ENCODE measurements at places on chromosomes 11 and 22. TPM values are rescaled to one million over a fixed set of nuclear protein-coding genes. Genes with fewer than 3 reads are reported as not detected.

The CABP4 gene
- total RNA-seq, result 2.2 TPM

The SLC22A8 gene
- total RNA-seq, result not detected

DNA sequence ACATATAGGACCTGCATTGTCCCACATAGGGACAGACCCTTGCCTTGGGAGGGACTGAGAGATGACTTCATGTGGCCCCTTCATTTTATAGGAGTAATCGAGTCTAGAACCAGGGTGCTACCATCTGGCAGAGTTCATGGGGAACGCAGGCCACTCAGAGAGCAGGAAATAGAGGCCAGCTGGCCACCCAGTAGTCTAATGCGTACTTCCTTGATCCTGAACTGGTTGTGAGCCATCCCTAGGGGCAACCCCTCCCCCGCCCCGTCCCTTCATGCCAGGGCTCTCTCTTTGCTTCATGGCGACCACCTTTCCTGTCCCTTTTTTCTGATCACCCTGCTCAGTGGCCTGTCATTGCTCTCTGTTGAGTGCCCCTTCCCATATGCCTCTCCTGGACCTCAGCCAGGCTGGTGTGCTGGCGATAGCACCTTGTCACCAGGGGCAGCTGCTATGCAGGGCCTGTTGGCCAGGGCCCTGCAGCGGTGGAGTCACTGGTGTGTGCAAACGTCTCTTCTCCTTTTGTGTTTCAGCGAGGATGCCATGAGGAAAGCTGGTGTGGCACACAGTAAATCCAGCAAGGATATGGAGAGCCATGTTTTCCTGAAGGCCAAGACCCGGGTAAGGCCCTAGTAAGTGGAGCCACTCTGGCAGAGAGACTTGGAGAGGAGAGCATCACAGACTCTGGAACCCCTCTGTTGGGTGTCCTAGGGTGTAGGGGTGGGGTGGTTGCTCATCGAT, 29.3 kb downstream of the MED15 start:
- no peaks in the 10 kb centered on the region for H3K27me3 ChIP-seq
- no peak overlapping the region for H3K27ac ChIP-seq
- H3K4me1 ChIP-seq, result peaks cover 25% of the 10 kb centered on the region
- H3K36me3 ChIP-seq, result peaks cover 14% of the 10 kb centered on the region
- no peak for DNase-seq

GRCh38 chr22:31615940-31616314, 46.1 kb downstream of the PISD start:
- H3K27me3 ChIP-seq, result no peaks in the 10 kb centered on the region
- H3K36me3 ChIP-seq, result peaks cover 53% of the 10 kb centered on the region
- peak overlapping the region; percentile 41 for H3K27ac ChIP-seq
- no peak overlapping the region for H3K4me3 ChIP-seq

DNA sequence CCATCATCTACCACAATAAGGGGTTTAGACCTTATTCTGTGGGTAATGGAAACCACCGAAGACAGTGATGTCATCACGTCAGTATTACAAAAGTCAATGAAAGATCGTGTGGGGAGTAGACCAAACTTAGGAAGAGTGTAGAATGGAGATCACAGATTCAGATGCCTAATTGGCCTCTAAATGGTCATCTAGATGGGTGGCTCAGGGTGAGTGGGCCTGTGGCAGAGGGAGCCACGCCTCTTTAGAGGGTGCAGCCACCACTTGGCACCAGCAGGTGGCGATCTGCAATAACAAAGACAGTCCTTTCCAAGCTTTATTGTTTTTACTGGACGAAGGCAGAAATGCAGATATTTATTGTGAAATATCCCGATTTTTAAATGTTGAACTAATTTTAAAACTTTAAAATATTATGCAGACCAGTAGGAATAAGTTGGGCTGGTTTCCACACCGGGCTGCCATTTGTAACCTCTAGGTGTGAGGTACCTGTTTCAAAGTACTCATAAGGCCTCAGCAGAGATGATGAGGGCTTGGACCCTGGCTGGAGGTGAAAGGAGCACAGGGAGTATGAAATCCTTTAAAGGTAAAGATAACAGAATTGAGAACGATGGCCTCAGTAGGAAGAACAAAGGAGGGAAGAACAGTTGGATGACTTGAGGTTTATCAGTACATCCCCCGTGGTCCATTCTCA, 222.0 kb downstream of the DBX1 start:
- H3K4me3 ChIP-seq, result no peak overlapping the region
- no peaks in the 10 kb centered on the region for H3K27me3 ChIP-seq
- H3K36me3 ChIP-seq, result peaks cover 29% of the 10 kb centered on the region

DNA sequence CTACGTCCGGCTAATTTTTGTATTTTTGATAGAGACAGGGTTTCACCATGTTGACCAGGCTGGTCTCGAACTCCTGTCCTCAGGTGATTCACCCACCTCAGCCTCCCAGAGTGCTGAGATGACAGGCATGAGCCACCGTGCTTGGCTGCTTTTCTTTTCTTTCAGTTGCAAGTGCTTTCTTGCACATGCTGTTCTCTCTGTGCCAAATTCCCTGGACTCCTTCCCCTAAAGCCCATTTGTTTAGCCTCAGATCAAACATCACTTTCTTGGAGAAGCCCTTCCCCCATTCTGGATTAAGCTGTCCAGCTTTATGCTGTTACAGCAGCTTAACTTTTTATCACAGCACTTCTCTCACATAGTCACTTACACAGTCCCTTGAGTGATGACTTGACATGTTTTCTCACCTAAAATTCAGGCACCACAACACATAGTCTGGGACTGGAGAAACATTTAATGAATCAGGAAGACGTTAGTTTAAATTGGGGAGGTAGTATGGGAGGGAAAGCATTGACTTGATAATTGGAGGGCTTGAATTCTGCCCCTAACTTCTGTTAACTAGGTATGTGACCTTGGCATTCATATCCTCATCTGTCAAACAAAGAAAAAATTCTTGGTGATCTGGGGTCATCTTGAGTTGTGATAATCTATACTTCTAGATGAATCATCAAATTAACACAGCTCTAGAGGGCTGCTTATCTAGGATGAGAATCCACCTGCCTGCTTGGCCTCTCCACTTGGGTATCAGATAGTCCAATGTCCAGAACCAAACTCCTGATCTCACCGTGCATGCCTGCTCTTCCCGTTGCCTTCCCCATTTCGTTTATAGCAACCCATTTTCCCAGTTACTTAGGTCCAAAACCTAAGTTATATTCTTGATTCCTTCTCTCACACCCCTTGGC, 18.4 kb downstream of the ACO2 start:
- no peaks in the 10 kb centered on the region for H3K27me3 ChIP-seq
- H3K4me1 ChIP-seq, result peaks cover 32% of the 10 kb centered on the region
- no peak overlapping the region for H3K4me3 ChIP-seq
- no peak overlapping the region for H3K27ac ChIP-seq
- H3K36me3 ChIP-seq, result no peaks in the 10 kb centered on the region

All from upper lobe of left lung (tissue), 6 donors.